Activated CD4-positive, alpha-beta T cell treated with anti-CD3 and anti-CD28 coated beads for 1 hour (primary cell): ENCODE measurements at places on chromosomes 6 and 20.

DNA sequence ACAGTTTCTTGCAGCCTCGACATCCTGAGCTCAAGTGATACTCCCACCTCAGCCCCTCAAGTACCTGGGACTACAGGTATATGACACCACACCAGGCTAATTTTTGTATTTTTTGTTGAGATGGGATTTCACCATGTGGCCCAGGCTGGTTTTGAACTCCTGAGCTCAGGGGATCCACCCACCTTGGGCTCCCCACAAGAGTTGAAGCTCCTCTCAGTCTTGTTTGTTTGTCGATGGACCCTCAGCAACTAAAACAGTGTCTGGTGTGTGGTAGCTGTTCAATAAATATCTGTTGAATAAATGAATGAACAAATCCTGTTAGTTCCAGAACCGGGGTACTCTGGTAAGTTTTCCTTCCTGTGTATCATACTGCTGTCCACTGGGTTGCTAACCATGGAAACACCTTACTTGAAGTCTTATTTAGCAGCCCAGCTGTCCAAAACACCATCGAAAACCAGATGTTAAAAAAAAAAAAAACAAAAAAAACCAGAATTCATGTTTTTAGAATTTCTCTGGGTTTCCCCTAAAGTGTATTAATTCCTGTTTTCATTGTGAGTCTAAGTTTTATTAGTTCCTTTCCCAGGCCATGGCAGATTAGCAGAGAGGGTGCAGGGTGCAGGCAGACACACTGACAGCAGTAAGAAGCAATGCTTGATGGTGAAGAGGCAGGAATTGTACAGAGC is 7.8 kb upstream of the EZR start:
- DNase-seq: no peak

DNA sequence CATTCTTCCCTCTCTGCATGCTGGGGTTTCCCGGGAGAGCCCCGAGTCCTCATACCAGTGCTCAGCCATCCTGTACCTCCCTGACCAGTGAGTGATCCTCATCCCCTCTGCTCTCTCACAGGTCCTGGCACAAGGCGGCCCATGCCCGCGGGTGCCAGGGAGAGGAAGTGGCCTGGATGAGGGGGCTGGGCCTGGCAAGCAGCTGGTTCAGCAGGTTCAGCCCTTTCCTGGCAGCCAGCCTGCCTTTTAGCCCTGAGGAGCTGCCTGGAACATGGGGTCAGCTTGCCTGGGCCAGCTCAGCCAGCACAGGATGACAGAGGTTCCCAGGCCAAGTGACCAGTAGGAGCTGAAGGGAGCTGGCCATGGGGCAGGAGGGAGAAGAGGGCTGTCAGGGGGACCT is 10.9 kb downstream of the MOCS1 start:
- no peak for DNase-seq

- DNase-seq: no peak
Observed at GRCh38 chr20:14344746-14345145, 7.3 kb upstream of the FLRT3 start.

- no peak for DNase-seq
Observed at GRCh38 chr6:161171207-161171606, 102.7 kb downstream of the AGPAT4 start.

DNA sequence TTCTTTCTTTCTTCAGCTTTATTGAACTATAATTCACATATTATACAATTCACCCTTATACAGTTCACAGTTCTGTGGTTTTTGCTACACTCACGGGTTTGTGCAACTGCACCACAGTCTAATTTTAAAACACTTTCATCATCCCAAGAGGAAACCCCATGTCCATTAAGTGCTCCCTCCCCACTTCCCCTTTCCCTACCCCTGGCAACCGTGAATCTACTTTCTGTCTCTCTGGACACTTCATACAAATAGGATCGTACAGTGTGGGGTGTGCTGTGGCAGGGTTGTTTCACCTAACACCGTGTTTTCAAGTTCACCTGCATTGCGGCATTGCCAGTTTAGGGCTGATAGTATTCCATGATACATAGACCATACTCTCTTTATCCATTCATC is 118.8 kb downstream of the PHACTR3 start:
- no peak for DNase-seq

GRCh38 chr20:1941226-1941625 is 46.0 kb downstream of the SIRPA start:
- DNase-seq: no peak

- no peak for DNase-seq
Observed at GRCh38 chr6:133730881-133731280, 158.0 kb upstream of the TCF21 start.

DNA sequence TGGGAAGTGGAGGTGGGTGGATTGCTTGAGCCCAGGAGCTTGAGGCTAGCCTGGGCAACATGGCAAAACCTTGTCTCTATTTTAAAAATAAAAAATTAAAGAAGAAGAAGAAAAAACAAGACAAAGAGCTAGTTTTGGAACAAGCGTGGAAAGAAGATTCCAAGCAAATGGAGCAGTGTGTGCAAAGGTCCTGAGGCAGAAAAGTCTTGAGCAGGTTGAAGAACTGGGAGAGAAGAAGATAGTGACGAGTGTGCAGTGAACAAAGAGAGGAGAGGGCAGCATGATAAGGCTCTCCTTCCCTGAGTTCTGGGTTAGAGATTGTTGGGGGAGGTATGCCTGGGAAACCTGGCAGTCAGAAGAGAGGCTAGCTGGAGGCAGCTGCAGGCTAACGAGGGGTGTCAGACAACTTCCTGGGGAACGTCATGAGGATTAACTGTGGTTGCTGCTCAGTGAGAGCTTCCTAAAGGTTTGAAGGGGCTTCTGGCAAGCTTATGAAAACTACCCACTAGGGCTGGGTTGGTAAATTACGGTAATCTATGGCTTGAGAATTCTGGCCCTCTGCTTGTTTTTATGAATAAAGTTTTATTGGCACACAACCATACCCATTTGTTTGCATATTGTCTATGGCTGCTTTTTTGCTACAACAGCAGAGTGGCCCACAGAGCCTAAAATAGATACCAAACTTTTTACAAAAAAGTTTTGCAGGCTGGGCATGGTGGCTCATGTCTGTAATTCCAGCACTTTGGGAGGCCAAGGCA is 128.9 kb downstream of the ZFP64 start:
- DNase-seq: no peak

- DNase-seq: no peak
Observed at GRCh38 chr20:15637950-15638754, 935.1 kb downstream of the KIF16B start.

DNA sequence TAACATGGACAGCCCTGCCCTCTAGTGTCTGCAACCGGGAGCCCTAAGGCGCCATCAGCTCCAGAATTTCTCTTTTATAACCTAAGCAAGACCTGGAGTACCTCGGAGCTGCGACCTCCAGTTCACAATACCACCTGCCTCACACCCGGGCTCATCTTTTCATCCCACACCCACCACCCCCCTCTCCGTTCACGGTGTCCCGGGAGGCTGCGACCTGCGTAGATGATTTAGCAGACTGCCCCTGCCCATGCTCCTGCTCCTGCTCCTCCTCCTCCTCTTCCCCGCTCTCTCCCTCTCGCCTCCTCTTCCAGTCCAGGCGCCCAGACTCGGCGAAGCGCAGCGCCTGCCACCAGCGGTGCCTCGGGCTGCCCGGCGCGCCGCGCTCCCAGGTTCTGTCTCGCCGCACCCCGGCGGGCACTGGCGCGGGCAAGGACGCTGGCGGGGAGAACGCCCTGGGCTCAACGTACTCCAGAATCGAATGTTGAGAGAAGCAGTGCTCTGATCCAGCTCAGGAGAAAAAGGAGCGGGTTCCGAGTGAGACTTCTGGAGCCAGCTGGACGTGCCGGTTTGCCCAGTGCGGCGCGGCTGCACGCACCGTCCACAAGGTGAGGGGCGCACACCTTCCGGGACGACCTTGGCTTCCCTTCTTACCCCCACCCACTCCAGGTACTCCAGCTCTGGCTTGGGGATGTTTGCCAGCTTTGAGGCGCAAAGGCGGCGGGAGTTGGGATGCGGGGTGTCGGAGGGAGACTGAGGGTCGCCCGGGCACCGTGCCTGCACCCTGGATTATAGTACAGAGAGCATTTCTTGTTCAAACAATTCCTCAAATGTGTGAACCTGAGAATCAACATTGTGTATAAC is at the start of gene HTR1E:
Gene HTR1E, plus strand, starts transcription at position 310 of the 861 bp plus-strand sequence. CDS start 77,807 bp downstream, outside the sequence.
- DNase-seq: no peak
